Suprapubic skin (tissue), 4 donors: ENCODE measurements at places on chromosomes 1 and 21.

- no peak for DNase-seq
Observed at GRCh38 chr1:21814981-21815582, 3.0 kb downstream of the LDLRAD2 start.

DNA sequence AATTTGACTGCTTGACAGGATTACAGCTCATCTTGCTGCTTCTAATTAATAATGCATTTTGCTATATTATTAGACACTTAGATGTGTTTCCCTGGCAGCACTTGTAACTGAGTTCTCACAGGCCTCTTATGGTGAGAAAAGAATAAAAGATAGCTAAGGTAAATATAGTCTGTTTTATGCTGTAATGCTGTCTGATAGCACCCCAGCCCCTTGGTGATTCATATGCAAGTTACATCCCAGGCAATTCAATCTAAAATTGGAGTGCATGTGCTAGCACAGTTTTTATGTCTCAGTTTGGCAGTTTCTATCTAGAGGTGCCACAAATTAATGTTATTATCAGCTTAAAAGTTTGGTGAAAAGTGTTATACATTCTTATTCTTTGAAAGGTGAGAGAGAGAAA, 42.2 kb downstream of the RGS13 start:
- no peak for DNase-seq

- no peak for DNase-seq
Observed at GRCh38 chr1:225567789-225568188, 85.1 kb downstream of the ENAH start.

DNA sequence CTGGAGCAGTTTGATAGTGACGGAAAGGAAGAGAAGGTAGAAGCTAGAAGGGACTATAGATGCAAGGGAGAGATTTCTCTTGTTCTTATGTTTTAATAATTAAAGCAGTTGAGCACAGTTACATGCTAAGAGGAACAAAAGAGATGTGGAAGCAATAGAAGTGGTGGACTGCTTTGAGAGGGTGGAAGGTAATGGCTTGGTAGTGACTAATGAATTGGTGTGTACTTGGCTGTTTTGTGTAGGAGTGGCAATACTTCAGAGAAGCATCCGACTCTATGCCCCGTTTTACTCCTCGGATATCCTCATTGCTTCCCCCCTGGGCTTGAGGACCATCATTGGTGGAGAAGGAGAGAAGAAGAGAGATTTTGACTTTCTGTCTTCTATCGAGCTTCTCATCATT, 12.8 kb downstream of the UTP25 start:
- DNase-seq = no peak

DNA sequence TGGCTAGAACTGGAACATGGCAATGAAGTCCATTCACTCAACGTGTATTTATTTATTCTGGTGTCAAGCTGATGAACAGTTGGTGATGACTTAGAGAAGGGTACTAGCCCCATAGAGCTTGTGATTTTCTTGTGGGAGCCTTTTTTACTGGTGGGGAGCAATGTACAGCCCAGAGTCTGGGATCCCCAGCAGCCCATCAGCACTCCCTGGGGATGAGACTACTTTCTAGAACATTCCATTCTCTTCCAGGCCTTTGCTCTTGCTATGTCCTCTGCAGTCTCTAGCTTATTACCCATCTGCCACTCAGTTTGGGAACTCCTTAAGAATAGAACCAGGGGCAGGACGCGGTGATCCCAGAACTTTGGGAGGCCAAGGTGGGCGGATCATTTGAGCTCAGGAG, 11.6 kb downstream of the SLC2A1 start:
- no peak for DNase-seq

DNA sequence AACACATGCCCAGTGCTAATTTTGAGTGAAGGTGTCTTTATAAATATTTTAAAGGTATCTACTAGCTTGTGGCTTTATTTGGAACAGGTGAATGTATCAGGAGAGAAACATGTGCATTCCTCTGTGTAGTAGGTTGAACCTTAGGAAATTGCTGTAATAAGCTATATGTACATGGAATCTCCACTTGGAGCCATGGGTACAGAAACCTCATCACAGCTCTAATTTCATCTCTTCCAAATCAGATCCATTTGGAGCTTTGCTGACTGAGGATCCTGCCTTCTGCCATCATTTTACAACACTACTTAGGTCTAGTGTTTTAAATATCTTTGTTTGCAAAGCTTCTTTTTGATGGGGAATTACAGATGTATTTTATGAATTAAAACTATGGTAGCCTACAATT, 2.1 kb downstream of the KCNK2 start:
- DNase-seq = no peak

- no peak for DNase-seq
Observed at GRCh38 chr21:46634427-46634826, 1.0 kb upstream of the PRMT2 start.

DNA sequence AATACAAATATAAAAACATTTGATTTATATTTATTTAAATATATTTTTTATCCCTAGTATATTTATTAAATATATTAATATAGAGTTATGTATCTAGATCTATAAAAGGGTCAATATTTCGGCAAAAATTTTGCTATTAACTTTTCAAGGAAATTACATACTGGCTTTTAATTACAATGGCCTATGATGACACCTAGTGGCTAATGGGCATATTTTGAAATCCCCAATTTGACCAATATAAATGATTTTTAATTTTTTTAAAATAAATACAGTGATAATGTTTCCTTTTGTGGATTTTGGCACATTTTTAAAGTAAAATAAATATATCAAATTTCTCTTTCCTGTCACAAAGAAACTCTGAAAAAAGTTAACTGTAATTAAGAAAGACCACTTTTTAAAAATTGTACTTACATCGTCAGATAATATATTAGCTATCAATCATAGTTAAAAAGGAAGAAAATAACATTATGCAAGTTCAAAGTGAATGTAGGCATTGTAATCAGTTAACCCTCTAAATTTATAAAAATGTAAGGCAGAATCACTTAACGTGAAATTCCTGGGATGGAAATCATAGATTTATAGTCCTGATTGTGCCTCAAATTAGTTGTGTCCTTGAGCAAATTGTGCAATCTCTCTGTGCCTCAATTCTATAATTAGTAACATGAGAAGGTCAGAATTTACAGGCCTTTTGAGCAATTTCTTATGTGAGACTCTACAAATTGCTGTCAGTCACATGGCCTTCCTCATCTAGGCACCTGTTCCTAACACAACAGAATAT, 25.6 kb upstream of the RGS13 start:
- no peak for DNase-seq

DNA sequence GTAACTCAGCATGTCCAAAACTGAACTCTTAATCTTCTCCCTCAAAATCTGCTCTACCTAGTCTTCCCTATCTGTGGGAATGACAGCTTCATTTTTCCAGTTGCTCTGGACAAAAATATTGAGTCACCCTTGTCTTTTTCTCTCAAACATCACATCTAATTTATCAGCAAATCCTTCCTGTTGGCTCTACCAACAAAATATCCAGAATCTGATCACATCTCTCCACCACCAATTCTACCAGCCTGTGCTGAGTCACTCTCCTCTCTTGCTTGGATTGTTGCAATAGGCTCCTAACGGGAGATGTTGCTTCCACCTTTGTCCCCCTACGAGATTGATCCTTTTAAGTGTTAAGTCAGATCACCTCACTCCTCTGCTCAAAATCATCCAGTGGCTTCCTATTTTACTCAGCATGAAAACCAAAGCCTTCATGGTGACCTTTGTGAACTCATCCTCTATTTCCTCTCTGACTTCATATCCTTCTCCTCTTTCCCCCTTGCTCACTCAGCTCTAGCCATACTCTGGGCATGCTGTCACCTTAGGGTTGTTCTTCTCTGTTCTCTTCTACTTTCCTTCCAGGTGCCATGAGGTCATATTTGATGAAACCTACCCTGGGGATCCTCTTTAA, 21.5 kb upstream of the SMYD2 start:
- DNase-seq = no peak

DNA sequence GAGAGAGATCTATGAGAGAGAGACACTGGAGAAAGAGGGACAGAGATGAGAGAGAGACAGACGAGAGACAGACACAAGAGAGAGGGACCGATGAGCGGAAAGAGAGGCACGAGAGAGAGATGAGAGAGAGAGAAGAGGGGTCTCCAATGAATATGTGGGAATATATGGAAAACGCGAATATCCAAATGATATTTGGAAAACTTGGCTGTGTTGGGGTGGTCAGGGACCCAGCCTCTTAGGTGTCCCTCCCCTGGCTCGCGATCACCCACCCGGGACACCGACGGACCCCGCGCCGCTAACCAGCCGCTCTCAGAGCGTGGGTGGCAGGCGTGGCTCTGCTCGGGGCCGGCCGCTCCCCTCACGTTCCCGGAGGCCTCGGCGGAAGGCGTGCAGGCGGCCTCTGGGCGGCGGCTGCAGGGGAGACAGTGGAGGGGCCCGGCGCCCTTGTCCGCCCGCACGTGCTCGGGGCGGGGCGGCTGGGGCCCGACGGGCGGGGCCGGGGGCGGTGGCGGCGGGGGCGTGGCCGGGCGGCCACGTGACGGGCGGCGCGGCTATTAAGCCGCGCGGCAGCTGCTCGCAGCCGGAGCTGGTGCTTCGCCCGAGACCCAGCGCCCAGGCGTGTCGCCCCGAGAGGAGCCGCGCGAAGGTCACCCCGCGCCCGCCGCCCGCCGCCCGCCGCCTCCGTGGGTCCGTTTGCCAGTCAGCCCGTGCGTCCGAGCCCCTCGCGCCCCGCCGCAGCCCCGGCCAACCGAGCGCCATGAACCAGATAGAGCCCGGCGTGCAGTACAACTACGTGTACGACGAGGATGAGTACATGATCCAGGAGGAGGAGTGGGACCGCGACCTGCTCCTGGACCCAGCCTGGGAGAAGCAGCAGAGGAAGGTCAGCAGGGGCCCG, at the start of gene ACTN2:
TSS of gene ACTN2 (plus strand) at position 583 of the 898 bp plus-strand sequence. CDS start at position 758, 175 bp downstream.
- no peak for DNase-seq

DNA sequence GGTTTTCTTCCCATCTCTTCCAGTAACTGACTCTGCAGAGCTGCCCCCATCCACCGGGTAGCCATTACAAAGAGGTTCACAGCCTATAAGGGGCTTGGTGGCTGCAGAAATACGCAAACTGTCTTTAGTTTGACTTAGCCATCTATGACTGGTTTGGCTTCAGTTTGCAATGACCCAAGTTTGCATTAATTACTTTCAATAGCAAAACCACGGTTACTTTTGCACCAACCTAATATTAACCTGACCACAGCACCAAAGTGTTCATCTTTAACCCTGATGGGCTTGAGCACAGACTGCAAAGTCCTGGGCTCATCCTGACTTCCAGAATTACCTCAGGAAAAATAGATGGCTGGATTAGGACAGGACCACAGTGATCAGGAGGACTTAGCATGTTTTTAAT, 2.2 kb upstream of the HAO2 start:
- no peak for DNase-seq

DNA sequence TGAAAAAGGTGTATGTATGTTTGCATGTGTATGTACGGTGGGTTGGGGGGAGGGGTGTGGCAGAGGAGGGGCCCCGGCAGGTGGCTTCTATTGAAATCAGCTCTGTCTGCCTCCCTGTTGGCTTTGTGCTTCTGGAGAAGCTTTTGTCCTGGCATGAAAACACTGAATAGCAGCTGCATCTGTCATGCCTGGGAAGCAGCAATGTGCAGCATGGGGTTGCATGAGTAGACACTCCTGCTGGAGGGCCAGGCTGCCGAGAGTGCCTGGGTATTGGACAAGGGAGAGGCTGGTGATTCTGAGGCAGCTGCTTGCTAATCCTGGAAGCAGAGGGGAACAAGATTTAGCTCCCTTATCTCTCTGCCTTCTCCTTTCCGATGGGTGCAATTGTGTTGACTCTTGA, 20.5 kb downstream of the MAPKAPK2 start:
- no peak for DNase-seq

- no peak for DNase-seq
Observed at GRCh38 chr1:108609483-108610049, 49.7 kb downstream of the EEIG2 start.

- DNase-seq = no peak
Observed at GRCh38 chr1:218867066-218867465, 306.6 kb upstream of the LYPLAL1 start.

DNA sequence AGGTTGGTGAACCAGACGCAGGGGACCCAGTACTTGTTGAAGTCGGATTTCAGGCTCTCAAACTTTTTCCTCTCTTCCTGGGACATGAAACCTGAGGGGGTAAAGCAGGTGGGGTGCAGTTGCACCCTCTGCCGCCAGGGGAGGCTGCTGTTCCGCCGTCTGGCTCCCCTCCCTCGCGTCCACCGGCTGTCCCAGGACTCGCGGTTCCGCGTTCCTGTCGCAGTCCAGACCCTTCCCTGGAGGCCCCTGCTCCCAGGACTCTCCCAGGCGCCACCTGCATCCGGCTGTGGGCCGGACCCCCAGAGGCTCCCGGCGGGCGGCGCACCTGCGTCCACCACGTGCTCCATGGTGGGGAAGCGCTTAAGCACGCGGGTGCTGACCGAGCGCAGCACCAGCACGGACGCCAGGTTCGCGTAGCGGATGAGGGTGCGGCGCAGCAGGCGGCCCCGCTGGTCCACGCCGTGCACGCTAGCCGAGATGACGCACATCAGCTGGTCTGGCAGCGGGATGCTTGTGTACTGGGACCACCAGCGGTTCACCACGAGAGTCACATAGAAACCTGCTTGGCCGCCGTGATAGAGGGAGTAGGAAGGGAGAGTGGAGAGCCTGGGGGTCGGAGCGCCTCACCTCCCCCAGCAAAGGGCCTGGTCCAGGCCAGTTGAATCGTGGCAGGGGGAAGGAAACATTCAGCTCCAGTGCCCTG, 1.7 kb downstream of the BEST4 start:
- no peak for DNase-seq

- DNase-seq = no peak
Observed at GRCh38 chr1:207203541-207203940, 99.5 kb downstream of the C4BPA start.

DNA sequence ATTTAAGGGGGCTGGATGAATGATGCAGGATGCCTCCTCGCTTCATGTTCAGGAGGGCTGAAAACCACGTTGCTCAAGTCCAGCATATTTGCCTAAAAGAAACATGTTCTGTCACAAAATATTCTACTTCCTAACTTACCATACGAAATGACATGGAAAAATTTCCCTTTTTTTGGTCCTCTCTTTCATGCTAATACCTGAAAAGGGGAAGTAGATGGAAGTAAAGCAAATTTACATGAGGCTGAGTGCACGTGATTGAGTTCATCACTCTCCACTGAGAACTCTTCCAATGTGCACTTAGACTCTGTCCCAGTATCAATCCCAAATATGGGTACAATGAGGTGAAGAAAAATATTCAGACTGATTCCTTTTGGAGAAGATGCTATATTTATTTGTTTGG, 23.0 kb downstream of the XCL2 start:
- no peak for DNase-seq

DNA sequence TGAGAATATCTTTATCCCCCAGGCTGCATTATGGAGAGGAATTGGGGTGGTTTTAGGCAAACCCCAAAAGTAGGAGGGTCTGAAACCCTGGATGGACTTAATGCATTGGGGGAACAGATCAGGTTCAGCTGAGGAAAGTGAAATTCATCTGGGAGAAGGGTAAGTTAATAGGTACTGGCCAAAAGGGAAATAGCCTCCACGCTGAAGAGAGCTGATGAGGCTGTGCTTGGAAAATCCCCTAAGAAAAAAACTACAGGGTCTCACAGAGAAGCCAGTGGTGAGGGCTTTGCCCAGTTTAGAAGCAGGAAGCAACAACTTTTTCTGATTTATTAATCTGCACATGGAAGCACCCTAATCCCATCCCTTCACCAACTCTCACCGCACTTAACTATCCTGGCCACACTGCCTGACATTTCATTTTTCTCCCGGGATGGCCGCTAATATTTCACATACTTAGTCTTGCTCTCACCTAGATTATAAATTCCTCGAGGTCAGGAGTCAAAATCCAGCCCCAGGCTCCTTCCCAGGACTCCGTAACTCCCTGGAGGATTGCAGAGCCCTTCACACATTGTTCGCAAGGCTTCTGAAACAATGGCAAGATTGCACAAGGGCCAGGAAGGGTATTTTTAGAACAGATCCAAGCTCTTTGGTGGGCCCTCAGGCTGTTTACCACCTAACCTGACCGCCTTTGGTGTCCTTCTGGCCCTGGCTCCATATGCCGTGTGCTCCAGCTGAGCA, 60.9 kb upstream of the TARBP1 start:
- no peak for DNase-seq
